ENCODE measurements at places on chromosomes 6 and 20.

DNA sequence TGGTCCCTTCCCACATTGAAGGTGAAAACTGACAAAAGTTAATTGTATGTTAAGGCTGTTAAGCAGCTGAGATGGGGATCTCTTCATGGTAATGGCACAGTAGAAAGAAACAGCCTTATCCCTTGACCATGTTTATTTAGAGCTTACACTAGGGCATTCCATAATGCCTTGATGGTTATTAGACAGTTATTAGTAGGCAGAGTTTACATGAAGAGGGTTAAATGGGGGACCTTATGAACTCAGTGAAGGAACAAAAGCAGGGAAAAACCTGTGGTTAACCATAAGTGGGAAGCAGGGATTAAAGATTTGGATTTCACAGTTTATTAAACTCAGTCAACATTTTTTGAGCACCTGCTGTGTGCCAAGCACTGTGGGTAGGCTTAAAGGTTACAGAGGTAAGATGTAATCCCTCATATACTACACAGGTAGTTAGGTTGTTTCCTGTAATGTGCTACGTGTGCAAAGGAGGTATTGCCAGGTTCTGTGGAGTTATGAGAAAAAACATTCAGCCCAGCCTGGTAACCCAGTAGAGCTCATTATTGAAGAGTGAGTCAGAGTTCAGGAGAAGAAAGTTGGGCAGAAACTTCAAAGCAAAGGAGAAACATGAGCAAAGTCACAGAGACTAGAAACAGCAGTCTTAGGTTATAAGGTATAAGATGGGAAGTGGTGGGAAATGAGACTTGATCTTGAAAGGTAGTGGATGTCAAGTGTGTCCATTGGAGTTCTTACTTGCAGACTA lies 32.3 kb upstream of the GNRH2 start:
- no peak overlapping the region for H3K27ac ChIP-seq
- H3K4me1 ChIP-seq: no peaks in the 10 kb centered on the region

- no peak for DNase-seq
- H3K27ac ChIP-seq: no peak overlapping the region
- no peaks in the 10 kb centered on the region for H3K27me3 ChIP-seq
- no peak overlapping the region for H3K4me3 ChIP-seq
- H3K36me3 ChIP-seq: no peaks in the 10 kb centered on the region
- H3K4me1 ChIP-seq: no peaks in the 10 kb centered on the region
Observed at GRCh38 chr6:15176816-15177370, 69.0 kb upstream of the JARID2 start.

DNA sequence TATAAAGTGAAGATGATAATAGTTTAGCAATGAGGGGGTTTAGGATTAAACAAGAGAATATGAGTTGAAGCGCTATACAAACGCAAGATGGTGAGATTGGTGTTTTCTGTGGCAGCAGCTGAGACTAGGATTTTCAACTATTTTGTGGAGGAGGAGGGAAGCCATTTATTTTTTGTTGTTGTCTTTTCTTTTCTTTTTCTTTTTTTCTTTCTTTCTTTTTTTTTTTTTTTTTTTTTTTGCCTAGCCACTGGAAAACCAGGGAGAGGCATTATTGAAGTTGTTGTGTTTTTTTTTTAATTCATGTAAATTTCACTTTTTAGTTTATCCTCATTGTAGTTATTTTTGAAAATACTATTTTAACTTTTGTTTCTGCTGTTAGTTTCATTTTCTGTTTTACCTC lies 15.9 kb downstream of the PARD6B start:
- no peak for DNase-seq
- no peaks in the 10 kb centered on the region for H3K27me3 ChIP-seq
- peak overlapping the region; percentile 87 for H3K27ac ChIP-seq
- no peak overlapping the region for H3K4me3 ChIP-seq
- H3K4me1 ChIP-seq: peaks cover 34% of the 10 kb centered on the region

DNA sequence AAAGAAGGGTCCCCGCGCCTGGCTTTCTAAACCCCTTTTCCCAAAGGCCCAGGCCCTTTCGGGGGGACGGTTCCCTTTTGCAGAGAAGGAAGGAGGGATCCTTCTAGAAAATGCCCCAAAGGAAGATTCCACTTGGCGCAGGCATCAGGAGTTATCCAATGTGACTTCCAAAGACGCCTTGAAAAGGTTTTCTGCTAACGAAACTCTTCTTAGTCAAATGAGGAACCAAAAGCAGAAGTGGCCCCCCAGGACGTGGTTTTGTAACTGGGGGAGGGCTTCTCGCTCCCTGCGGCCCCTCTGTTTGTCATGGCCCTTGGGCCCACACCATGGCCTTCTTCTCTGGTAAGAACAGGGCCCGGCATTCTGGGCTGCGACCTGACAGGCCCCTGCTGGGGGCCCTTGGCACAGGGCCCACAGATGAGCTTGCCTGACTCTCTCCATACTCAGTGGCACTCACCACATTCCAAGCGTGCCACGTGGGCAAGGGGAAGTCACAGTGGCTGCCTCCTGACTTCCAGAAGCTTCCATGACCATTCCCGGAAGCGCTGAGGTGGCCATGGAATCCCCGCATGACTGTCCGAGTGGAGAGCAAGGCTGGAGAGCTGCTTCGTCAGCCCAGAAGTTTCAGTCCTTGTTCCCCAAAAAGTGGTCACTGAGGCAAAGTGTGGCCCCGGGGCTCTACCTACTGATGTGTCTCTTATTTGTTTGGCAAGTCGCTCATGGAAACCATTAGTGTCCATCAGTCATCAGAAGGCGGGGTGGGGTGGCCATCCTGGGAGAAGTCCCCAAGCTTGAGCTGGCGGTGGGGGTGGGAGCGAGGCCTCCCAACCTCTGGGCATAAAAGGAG lies 834 bp upstream of the CTSZ start:
- peaks cover 28% of the 10 kb centered on the region for H3K4me1 ChIP-seq
- DNase-seq: peak; percentile 36
- peak overlapping the region; percentile 90 for H3K27ac ChIP-seq
- H3K36me3 ChIP-seq: peaks cover 9% of the 10 kb centered on the region
- H3K4me3 ChIP-seq: peak overlapping the region; percentile 82

GRCh38 chr6:64890609-64891008 lies 816.4 kb downstream of the EYS start:
- no peaks in the 10 kb centered on the region for H3K27me3 ChIP-seq
- H3K36me3 ChIP-seq: no peaks in the 10 kb centered on the region
- H3K27ac ChIP-seq: no peak overlapping the region
- no peak overlapping the region for H3K4me3 ChIP-seq
- no peaks in the 10 kb centered on the region for H3K4me1 ChIP-seq

DNA sequence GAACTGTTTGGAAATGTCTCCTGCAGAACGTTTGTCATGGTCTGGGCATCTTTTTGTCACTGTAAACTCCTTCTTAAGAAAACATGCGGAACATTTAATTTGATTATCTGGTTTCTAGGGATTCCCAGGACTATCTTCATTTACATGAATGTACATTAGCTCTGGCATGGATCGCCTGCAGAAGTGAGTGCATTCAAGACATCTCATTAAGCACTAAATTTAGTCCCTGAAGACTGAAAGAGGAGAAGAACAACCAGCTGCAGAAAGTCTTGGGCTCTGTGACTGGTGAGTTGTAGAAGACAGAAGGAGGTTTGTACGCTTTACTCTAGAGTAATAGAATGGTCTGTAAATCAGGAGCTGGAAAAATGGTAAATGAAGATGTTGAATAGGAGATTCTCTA lies 540.7 kb downstream of the BCKDHB start:
- no peaks in the 10 kb centered on the region for H3K36me3 ChIP-seq
- DNase-seq: no peak
- no peak overlapping the region for H3K4me3 ChIP-seq
- H3K27me3 ChIP-seq: no peaks in the 10 kb centered on the region

DNA sequence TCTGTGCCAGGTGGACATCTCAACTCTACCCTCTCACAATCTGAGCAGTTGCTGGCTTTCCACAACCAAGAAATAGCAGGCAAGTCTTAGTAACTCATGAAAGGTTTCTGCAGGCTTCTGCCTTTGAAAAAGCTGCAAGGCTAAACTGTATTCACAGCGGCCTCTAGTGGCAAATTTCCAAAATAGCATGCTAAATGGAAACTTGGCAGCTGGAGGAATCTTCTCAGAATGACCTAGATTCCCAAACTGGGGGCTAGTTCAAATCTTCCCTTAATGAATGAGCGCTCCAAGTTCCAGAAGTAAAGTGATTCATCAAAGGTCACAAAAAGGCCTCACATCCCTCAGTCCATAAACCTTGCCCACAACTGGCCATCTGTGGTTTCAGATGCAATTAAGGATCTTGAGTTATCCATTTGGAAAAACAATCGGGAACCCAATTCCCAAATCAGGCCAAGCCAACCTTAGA lies 11.9 kb upstream of the CPNE5 start:
- H3K36me3 ChIP-seq: peaks cover 5% of the 10 kb centered on the region
- peak overlapping the region; percentile 75 for H3K27ac ChIP-seq
- H3K27me3 ChIP-seq: no peaks in the 10 kb centered on the region
- DNase-seq: peak; percentile 49
- H3K4me1 ChIP-seq: peaks cover 51% of the 10 kb centered on the region
- no peak overlapping the region for H3K4me3 ChIP-seq
